GOT3 (cell line): ENCODE measurements at places on chromosomes 3 and 15.
A peak's percentile ranks its signal among the peaks of the same experiment; 100 is the strongest.

GRCh38 chr15:75809986-75810750, 33.1 kb upstream of the UBE2Q2 start:
- no peak for DNase-seq

DNA sequence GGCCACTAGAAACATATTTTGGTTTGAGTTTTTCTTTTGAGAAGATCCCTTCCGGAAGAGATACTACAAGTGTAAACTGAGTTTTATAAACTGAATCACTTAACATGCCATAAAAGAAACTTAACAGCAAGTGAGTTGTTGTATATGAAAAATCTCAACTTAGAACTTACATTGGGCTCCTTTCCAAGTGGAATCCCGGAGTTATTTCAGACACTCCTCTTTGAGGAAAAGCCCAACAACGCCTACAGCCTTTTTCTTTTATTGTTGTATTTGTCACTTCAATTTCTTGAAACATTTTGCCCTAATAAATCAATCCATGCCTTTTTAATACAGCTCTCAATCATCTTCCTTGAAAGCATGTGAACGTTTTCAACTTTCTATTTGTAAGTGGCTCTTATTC, 137.3 kb downstream of the FEZF2 start:
- no peak for DNase-seq

- DNase-seq, result no peak
Observed at GRCh38 chr3:188595890-188596376, 442.0 kb downstream of the LPP start.

- DNase-seq, result peak; percentile 51
Observed at GRCh38 chr15:70892002-70892911, at the start of the genes LRRC49 and THAP10. TSS of gene LRRC49 (plus strand) at chr15:70892826. CDS start at chr15:70892895, 69 bp downstream. TSS of gene THAP10 (minus strand) at chr15:70892433. CDS start at chr15:70892272, 161 bp downstream.

DNA sequence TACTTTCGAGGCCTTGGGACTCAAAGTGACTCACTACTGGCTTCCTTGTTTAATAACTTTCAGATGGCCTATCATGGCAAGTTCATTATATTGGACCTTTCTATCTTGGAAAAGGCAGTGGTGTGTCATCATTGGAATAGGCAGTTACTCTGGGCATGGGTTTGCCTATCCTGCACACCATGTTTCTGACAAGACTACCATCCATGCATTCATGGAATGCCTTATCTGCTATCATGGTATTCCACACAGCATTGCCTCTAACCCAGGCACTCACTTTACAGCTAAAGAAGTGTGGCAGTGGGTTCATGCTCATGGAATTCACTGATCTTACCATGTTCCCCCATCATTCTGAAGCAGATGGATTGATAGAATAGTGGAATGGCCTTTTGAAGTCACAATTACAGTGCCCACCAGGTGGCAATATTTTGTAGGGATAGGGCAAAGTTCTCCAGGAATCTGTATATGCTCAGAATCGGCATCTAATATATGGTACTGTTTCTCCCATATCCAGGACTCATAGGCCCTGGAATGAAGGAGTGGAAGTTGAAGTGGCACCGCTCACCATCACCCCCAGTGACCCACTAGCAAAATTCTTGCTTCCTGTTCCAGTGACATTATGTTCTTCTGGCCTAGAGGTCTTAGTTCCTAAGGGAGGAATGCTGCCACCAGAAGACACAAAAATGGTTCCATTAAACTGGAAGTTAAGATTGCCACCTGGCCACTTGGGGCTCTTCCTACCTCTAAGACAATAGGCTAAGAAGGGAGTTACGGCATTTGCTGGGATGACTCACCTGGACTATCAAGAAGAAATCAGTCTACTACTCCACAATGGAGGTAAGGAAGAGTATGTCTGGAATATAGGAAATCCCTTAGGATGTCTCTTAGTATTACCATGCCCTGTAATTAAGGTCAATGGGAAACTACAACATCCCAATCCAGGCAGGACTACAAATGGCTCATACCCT, 1161.4 kb downstream of the SI start:
- DNase-seq, result no peak

- DNase-seq, result no peak
Observed at GRCh38 chr15:99615460-99615859, 49.7 kb downstream of the MEF2A start.

- DNase-seq, result no peak
Observed at GRCh38 chr3:131957980-131958379, 76.8 kb downstream of the CPNE4 start.

GRCh38 chr15:34301058-34301457, 36.5 kb downstream of the SLC12A6 start:
- DNase-seq, result no peak

DNA sequence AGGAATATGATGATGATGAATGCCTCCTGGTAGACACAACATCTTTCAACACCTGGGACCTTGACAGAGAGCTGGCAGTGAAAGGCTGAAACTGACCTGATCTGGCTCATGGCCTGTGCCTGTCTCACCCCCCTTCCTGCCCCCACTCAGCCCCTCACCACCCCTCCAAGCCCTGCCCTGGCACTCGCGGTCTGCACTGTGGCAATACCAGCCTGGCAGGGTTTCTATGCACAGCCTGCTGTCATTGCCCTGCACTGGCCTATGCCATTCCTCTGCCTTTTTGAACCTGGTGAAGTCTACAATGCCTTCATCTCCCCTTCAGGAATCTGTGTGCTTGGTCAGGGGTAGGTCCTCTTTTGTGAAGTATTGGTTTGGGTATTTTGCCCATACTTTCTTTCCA, 56.5 kb downstream of the ACAD9 start:
- DNase-seq, result no peak

GRCh38 chr15:43913026-43913780, 86.4 kb downstream of the WDR76 start:
- peak; percentile 69 for DNase-seq

DNA sequence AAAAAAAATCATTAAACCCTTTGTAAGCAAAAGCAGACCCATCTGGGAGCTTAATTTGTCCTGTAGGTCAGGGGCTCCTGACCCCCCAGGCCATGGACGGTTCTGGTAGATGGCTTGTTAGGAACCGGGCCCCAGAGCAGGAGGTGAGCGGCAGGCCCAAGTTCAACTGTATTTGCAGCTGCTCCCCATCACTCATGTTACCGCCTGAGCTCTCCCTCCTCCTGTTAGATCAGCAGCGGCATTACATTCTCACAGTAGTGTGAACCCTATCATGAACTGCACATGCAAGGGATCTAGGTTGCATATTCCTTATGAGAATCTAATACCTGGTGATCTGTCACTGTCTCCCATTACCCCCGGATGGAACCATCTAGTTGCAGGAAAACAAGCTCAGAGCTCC, 60.7 kb downstream of the FSIP1 start:
- DNase-seq, result no peak

GRCh38 chr15:56251315-56252095, 7.8 kb upstream of the RFX7 start:
- no peak for DNase-seq

- DNase-seq, result no peak
Observed at GRCh38 chr3:188529228-188529627, 375.3 kb downstream of the LPP start.

DNA sequence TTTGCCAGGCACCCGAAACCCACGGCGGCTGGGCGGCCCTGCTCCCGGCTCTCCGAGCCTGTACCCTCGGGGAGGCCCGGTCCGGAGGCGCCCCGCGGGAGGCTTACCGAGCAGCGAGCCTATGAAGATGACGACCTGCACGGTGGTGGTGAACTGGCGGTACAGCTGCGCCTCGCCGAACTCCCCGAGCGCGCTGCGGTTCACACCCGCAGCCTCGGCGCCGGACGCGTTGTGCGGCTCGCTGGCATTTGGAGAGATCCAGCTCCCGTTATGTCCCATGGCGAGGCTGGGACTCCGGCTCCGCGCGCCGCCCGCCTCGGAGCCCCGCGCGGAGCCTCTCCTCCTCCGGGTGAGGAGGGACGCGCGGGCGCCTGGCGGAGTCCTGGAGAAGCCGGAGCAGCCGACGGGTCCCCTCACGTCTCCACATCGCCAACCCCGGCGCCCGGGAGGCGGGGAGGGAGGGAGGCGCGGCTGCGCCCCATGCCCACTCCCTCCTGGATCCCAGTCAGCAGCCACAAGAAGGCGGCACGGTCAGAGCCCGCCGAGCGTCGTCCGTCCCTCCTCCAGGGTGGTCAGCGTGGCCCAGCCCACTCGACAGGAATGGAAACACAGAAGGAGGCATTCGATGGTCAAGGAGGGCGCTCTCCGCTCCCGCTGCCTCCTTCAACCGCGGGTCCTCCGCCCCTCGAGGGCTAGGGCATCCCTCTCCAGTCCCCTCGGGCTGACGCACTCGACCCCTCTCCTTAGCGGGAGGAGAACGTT, at the start of gene GPR176:
GPR176 (minus strand) TSS at position 519 of the 762 bp plus-strand sequence; CDS start at position 279, 240 bp downstream.
- DNase-seq, result peak; percentile 37

- no peak for DNase-seq
Observed at GRCh38 chr3:56130036-56130435, 338.2 kb downstream of the ERC2 start.

GRCh38 chr3:72093270-72093991, 308.5 kb upstream of the PROK2 start:
- no peak for DNase-seq

DNA sequence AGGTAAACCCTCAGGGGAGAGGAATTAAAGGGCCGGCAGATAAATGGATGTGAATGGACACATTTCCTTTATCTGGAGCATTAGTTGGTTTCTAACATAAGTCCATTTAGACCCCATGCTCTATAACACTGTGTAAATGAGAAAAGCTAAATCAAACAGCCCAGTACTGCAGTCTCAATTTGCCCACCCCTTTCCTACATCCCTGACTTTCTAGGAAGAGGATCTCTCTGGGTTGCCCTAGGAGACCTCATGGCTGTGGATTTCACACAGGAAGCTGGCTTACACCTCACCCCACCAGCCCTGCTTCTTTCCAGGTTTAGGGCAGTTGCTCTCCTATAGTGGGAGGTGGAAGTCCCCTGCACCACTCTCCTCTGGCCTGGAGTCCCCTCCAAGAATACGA, 126.2 kb downstream of the CLSTN2 start:
- no peak for DNase-seq

DNA sequence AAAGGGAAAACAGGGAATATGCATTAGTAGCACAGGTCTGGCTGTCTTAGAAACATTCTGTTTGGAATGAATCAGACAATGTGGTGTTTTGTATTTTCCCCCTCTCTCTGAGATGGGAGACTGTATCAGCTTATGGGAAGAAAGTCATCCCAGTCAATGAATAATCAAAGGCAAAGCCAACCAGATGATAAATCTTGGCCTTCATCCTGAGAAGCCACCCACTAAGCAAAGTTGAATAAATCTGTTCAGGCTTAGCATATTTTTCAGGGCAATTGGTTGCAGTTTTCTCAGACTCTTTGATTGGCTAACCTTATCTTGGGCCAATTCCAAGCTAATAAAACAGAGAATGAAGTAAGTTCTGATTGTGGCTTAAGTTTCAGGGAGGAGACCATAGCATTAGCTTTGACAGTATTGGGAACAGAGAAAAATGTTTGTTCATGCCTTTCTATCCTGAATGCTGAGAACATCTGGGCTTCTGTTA, 63.6 kb upstream of the ARL8B start:
- DNase-seq, result no peak

DNA sequence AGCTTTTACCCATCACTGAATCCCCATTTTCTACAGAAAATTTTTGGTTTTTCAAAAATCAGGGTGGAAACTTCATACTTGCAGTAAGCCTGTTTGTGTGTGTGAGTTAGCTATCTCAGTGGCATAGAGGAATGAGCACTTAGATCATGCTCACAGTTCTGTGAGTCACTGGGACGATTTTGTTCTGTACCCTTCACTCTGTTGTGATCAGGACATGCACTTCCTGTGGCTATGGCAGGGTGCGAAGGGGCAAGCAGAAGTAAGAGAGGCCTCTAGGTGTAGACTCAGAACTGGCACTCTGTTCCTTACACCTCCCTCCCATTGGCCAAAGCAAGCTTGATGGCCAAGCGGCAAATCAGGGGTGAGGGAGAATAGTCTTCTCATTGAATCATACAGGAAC, 11.6 kb downstream of the NIPA2 start:
- DNase-seq, result no peak

DNA sequence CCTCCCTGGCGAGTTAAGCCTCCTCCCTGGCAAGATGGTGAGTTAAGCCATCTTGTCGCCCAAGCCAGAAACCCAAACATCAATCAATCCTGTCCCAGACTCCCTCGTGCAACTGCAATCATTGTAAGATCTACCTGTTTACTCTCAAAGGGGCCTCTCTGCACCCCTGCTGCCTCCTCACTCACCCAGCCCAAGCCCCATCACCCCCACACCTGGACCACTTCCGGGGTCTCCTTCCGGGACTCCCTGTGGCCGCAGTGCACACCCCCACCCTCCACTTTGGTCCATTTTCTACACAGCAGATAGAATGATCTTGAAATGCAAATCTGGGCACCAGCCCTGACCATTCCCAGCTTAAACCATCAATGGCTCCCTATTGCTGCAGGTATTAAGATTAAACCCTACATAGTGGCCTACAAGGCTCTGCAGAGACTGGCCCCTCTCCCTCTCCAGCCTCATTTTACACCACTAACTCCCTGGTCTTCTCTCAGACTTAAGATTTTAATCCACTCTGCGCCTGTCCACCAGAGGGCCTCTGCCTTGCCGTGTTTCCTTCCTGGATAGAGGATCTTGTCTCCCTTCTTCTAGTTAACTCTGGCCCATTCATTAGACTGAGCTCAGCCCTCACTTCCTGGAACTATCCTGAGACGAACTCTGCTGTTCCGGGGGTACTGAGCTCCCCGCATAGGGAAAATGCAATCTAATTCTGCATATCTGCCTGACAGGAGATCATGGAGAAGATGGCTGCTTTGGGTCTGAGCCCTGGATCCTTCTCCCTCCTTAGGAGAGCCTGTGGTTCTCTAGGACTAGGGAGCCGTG, 41.9 kb upstream of the SLC6A1 start:
- DNase-seq, result no peak

DNA sequence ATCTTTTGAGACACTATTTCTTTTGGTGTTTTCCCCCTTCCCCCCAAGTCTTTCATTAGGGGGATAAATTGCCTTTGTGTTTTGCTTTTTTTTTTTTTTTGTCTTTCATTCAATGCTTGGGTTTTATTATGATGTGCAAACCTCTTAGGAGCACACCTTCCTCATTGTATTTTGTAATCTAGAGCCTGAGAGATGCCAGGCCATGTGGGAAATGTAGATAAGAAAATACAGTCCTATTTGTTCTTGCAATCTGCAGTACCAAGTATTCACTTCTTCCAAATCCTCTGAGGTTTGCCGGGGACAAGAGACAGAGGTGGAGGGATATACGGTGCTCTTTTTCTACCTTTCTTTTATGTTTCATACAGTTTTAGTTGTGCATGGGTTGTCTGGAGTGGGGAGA, 66.7 kb downstream of the LARS2 start:
- DNase-seq, result no peak

DNA sequence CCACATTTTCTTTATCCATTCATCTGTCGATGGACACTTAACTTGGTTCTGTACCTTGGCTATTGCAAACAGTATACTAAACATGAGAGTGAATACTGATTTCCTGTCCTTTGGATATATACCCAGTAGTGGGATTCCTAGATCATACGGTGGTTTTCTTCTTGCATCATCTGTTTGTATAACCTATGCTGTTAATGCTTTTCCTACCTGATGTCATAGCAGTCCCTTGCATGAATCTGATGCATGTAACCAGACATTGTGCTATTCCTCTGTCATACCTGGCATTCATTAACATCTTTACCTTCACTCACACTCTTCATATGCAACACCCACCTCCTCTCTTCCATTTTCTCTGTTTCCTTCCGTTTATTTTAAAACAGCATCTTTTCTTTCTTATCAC, 185.2 kb downstream of the KLHL25 start:
- DNase-seq, result no peak

- no peak for DNase-seq
Observed at GRCh38 chr3:143035466-143036211, 34.3 kb downstream of the U2SURP start.

- DNase-seq, result no peak
Observed at GRCh38 chr3:136960838-136961836, 3.4 kb downstream of the IL20RB start.

- DNase-seq, result no peak
Observed at GRCh38 chr3:143036557-143036956, 35.2 kb downstream of the U2SURP start.
